ENCODE measurements at places on chromosomes 4 and X.

DNA sequence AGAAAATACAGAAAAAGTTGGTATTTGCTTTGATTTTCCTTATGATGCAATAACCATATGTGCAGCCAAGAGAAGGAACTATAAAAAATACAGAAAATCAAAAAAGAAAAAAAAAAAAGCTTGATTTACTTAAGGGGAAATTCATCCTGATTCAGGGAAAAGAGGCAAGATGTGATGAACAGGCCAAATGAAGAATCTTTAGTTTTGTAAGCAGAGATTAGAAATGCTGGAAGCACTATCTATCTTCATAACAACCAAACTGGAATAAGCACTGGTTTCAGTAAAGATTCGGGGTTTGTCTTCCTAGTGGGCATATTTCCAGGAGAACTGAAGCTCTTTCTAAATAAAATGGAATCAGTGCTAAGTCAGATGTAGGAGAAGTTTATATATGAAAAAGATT lies 82.9 kb upstream of the KCNIP4 start:
- DNase-seq, result no peak

DNA sequence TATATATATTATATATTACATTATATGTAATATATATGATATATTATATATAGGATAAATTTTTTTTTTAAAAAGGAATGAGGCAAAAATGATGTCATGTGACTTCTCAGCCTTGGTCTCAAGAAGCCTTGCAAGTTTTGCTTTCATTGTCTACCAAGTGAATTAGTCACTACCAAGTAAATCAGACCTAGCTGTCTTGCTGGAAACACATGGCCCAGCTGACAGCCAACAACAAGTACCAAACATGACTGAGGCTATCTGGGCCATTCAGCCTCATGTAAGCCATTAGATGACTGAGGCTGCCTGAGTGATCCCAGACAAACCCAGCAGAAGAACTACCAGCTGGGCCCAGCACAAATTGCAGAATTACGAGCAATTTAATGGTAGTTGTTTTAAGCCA lies 44.9 kb downstream of the HAND2 start:
- no peak for DNase-seq

DNA sequence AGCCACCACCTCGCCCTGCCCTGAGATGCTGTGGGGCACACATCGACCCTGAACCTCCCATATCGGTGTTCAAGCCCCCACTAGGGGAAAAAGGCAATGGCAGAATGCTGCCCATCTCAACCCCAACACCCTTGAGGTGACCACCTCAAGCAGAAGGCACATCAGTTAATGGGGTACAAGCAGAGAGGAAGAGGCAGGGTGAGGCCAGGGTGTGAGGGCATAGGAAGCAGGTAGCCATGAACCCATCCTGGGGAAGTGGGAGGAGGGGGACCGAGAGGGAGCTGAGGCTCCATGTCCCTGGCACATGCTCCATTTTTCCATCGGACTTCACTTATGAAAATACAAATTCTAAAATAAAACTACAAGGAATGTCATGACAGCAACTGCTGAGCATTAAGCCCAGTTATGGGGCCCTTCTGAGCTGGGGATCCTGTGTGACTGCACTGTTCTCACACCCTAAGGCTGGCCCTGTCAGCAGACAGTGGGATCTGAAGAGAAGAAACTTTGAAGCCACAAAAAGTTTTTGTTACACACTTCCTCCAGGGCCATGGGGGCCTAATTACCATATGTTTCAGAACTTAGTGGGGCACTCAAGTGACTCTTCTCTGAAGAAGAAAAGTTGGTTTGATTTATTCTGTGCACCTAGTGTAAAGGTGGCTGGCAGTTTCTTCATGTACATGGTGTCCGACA lies 68.2 kb upstream of the FAM241A start:
- DNase-seq, result no peak

GRCh38 chr4:20395160-20395773 lies 143.6 kb downstream of the SLIT2 start:
- peak; percentile 45 for DNase-seq

GRCh38 chrX:129980001-129980401 lies 2.4 kb upstream of the BCORL1 start:
- DNase-seq, result no peak

DNA sequence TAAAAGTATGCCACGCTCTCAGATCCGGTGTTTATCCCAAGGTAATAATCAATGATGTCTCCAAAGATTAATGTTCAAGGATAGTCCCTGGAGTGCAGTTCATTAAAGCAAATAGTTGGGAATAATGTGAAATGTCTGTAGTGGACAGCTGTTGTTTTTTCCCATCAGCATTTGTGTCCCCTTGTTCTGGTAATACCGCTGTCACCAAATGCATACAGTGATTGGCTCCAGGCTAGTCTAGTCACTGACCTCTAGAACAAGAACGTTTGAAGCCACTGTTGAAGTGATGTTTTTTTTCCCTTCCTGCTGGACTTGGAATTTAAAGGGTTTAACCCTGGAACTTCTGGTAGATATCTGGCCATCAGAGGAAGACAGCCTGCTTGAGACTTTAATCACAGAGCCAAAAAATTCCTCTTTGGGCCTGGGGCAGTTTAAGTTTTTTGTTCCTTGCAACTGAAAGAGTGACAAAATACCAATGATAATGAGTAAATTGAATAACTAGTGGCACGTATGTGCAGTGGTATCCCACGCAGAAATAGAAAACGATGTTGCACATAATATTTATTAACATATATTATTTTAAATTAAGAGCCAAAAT lies 30.6 kb downstream of the HSD17B11 start:
- DNase-seq, result no peak

GRCh38 chr4:73181231-73181630 lies 77.4 kb downstream of the ANKRD17 start:
- DNase-seq, result no peak

- DNase-seq, result peak; percentile 9
Measured at GRCh38 chr4:45550766-45551366, 573.0 kb downstream of the GABRG1 start.

- DNase-seq, result no peak
Measured at GRCh38 chr4:10285028-10285427, 168.4 kb upstream of the WDR1 start.

- no peak for DNase-seq
Measured at GRCh38 chr4:146791439-146791838, 152.7 kb downstream of the POU4F2 start.

DNA sequence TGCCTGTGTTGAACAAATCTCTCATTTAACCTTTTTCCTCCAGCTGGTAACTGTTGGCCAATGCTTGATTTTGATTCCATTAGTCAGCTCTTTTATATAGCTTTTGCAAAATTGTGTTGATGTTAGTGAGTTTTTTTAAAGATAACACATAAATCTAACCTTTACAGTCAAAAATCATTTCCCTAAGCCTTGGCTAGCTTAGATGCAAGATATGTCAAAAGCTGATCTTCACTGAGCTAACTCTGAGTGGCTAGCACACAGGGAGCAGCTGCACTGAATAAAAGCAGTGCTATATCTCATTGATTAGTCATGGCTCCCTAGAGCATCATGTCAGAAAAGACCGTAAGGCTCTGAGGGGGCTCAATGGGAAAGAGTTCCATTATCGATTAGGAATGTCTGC lies 78.7 kb downstream of the PPARGC1A start:
- DNase-seq, result no peak

GRCh38 chr4:119523399-119523798 lies 105.2 kb downstream of the PDE5A start:
- no peak for DNase-seq

GRCh38 chrX:19709812-19710518 lies 177.4 kb downstream of the SH3KBP1 start:
- no peak for DNase-seq
